ENCODE measurements at places on chromosomes 2 and 18.

GRCh38 chr18:26356045-26356785, 130.0 kb downstream of the TAF4B start:
- DNase-seq = no peak

DNA sequence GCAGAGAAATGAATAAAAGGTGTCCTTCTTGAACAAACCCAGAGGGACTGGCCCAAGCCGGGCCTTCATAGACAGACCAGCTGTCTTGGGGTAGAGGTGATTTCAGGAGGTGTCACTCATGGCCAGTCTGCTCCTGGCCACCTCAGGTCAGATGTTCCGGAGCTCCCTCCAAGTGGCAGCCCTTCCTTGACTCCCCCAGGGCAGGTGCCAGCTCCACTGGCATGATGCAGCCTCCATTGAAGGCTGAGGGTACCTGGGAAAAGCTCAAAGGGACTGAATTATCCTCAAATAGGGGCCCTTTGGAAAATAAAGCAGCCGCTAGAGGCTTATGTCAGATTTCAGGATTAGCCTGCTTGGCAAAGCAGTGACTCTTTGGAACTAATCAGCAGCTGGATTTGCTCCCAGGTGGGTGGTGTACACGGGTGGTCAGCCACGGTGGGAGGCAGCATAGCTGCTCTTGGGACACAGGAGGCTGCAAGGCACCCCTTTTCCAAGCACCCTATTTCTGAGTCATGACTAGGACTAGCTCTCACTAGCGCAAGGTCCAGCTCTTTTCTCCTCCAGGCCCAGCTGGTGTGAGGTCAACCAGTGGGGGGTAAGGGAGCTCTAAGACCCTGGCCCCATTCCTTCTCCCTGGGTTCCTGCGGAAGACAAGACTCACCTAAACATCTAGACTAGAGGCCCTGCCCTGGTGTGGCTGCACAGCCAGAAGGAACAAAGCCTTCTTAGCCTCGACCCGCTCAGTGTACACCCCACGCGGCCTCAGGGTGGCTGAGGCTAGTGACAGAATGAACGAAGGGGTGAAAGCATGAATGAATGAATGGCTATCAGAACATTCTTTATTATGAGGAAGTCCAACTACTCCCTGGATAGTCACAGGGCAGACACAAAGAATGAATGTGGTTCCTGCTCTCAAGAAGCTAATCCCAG, 29.3 kb downstream of the HS1BP3 start:
- no peak for DNase-seq

- no peak for DNase-seq
Observed at GRCh38 chr2:183341057-183341456, 216.8 kb downstream of the NUP35 start.

- DNase-seq = no peak
Observed at GRCh38 chr2:5914811-5915611, 222.8 kb downstream of the SOX11 start.

DNA sequence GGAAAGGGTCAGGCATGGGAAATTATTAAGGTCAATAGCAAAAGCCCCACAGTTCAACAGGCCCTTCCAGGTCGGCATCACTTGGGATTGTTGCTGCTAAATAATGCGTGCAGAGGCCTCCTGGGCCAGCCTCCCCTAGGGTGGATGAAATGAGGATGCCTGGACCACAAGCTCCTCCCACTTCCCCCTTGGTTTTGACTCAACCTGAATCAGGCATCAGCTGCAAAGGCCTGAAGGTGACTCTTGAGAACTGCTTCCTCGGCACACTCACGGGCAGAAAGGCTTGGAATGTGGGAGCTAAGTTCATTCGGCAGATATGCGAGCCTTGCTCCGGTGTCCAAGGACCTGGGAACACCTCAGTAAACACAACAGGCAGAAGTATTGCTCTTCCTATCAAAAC, 69.3 kb downstream of the MBP start:
- DNase-seq = peak; percentile 87

- no peak for DNase-seq
Observed at GRCh38 chr2:191947235-191947634, 100.3 kb upstream of the CAVIN2 start.

DNA sequence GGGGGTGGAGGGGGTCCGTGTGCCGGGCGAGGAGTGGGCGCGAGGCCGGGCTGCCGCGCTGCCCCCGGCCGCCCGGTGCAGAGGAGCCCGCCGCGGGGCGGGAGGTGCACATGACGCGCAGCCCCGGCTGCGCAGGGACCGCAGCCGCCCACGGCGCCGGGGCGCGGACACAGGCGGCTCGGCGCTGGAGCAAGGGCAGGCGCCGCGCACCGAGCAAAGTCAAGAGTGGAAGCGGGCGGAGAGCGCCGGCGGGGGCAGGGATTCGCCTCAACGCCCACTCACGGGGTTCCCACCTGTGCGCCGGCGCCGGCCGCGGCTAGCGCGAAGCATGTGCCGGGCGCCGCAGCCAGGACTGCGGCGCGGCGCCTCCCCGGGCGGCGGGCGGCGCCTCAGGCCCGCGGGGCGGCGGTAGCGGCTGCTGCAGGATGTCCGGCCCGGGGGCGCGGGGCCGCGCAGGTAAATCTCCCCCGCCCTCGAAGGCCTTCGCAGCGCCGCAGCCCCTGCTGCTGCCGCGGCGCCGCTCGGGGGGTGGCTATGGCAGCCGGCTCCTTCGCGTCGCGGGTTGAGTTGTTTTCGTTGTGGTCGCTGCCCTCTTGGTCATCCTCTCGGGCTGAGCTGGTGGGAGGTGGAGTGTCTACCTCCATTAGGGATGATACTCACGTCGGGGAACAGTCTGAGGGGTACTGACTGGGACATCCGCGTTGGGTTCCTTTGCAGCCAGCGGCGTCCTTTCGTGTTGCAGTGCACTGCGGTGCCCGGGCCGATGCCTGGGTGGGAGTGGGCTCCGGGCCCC, 216.3 kb upstream of the DTNA start:
- DNase-seq = peak; percentile 18

- peak; percentile 52 for DNase-seq
Observed at GRCh38 chr2:3377279-3377611, 373 bp downstream of the EIPR1 start.

- peak; percentile 39 for DNase-seq
Observed at GRCh38 chr2:66432801-66433694, 1.9 kb upstream of the MEIS1 start.

GRCh38 chr2:220552790-220553535, 925.5 kb downstream of the SLC4A3 start:
- DNase-seq = no peak

DNA sequence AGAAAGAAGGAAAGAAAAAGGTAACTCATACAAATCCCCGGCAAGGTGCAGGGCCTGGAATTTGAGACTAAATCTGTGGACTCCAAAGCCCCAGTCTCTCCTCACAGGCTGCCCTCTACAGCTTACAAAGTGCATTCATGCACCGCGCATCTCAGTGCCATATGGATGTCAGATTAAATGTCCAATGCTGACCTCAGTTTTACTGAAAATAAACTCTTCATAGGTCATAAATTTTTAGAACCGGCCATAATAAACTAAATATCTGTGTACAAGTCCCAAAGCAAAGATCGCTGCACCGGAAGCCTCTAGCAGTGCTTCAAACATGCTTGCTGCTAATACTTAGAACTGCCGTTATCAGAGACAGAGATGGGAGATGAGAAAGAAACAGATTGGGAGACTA, 17.7 kb downstream of the ST6GAL2 start:
- no peak for DNase-seq

- no peak for DNase-seq
Observed at GRCh38 chr2:218816561-218817011, 15.0 kb downstream of the PRKAG3 start.

GRCh38 chr2:164570475-164570874, 50.8 kb downstream of the GRB14 start:
- no peak for DNase-seq

GRCh38 chr2:30625701-30626100, 178.7 kb downstream of the LCLAT1 start:
- DNase-seq = no peak

- no peak for DNase-seq
Observed at GRCh38 chr2:47065771-47066380, 89.2 kb downstream of the STPG4 start.

- DNase-seq = no peak
Observed at GRCh38 chr2:121220995-121221394, 64.0 kb downstream of the TFCP2L1 start.

GRCh38 chr2:70817284-70817954, 3.0 kb downstream of the CLEC4F start:
- DNase-seq = no peak

DNA sequence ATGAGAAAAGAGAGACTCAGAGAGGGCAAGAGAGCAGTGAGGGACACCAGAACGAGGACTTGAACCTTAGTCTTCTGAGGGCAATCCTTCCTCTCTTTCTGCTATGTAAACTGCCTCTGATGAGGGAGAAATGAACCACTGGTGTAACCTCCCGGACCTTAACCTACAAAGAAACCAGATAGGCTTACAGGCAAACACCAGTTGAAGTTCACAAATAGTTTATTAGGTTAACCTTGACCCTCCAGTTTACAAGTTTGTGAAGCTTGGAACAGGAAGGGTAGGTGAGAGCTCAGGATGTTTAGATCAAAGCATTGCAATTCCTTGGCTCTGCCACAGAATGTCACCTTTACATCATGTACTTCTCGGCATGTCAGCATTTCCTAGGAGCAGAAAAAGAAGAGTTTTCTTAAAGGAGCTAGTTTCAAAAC, 486.4 kb upstream of the SPRED2 start:
- DNase-seq = no peak

- no peak for DNase-seq
Observed at GRCh38 chr2:19028587-19029375, 329.6 kb downstream of the OSR1 start.

- peak; percentile 66 for DNase-seq
Observed at GRCh38 chr2:1750933-1751766, 6.8 kb upstream of the PXDN start.

- no peak for DNase-seq
Observed at GRCh38 chr2:190862571-190862991, 18.0 kb upstream of the GLS start.

DNA sequence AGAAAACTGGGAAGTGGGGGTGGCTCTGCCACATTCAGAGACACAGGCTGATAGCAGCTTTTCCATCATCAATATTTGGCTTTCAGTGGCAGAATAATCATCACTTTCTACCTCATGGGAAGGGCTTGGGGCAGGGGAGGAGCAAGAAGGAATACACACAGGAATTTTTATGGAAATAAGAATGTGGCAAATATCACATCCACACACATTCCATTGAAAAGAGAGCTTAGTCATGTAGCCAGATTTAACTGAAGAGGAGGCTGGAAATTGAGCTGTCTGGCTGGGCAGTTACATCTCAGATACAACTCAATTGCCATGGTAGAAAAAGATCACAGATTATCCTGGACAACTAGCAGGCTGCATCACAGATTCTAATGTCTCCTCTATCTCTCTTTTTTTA, 1474.0 kb upstream of the ACVR2A start:
- no peak for DNase-seq

GRCh38 chr2:199464606-199465352, 7.0 kb upstream of the SATB2 start:
- no peak for DNase-seq

DNA sequence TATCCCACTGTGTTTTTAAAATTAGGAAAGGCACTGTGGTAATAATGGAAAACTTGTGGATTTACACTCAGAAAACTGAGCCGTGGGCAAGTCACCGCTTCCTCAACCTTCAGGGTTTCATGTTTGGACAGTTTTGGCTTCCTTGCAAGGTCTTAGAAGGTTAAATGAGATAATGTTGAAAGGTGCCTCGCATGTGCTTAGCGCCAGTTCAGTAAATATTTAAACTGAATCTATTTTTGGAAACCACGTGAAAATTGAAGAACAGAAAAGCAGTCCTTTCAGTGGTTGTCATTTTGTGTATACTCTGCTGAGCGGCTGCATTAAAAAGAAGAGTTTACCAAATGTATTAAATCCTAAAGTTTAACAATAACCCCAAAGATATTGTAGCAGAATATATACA, 15.2 kb upstream of the AGAP1 start:
- DNase-seq = no peak

DNA sequence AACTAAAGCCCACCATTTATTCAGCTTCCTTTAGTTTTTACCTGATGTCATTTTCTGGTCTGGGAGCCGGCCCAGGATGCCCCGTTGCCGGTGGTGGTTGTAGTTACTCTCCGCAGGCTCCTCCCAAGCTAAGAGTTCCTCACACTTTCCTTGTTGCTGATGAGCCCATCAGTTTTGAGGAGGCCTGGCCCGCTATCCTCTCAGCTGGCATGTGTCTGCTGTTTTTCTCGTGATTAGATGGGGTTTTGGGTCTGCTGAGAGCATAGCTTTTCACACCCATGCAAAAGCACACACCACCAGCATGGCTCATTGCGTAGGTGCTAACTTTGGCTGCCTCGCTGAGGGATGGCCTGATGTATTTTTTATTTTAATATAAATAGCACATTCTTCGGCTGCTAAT, 72.1 kb downstream of the PSMG2 start:
- peak; percentile 22 for DNase-seq

GRCh38 chr18:38025433-38026038, 459.9 kb upstream of the CELF4 start:
- no peak for DNase-seq

DNA sequence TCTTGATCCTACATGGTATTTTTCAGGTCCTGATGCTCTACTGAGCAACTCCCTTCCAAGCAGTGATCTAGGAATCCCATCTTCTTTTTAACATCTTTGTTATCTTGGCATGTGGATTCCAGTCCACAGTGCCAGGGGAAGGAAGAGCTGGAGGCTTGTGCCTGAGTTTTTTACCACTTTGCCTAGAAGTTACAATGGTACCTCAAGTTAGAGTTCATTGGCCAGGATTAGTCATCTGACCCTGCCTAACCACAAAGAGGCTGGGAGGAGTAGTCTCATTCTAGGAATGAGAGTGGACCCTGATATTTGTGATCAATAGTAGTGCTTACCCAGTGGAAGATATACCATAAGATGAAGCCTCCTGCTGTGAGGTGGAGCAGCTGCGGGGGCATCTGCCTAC, 109.3 kb downstream of the ADCYAP1 start:
- no peak for DNase-seq

DNA sequence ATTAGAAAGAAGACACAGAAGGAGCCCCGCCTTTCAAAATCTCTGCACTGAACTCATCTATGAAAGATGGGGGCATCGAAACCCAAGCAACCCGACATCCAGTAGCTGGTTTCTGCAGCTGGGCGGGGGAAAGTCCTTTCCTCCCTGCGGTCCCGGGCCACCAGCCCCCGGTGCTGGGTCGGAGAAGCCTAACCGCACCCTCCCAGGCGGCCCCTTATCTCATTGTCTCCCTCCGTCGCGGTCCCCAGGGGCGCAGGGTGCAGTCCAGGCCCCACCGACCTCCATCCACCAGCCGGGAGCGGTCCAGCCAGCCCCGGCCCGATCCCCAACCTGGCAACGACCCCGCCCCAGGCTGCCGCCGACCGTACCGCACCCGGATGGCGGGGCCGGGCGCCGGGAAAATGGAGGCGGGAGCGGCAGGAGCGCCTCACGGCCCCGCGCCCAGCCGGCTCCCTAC, 452 bp downstream of the RAPH1 start:
- peak; percentile 54 for DNase-seq

DNA sequence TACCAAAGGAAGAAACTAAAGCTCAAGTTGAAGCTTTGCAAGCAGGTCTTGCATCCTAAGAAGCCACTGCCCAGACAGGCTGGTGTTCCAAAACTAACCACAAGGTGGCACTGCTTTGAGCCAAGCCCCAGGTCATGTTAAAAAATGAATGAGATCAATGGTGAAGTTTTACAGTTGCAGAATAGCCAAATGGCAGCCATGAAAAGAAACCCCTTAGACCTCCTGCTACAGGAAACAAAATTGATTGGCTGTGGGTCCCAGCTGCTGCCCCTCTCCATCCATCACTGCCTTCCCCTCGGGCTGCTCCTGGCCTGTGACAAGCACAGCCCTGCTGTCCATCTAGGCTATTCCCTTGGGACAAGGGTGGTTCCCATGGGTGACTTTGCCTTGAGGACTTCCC, 20.7 kb upstream of the MREG start:
- DNase-seq = peak; percentile 86
